ENCODE measurements at places on chromosomes 6 and 20.

DNA sequence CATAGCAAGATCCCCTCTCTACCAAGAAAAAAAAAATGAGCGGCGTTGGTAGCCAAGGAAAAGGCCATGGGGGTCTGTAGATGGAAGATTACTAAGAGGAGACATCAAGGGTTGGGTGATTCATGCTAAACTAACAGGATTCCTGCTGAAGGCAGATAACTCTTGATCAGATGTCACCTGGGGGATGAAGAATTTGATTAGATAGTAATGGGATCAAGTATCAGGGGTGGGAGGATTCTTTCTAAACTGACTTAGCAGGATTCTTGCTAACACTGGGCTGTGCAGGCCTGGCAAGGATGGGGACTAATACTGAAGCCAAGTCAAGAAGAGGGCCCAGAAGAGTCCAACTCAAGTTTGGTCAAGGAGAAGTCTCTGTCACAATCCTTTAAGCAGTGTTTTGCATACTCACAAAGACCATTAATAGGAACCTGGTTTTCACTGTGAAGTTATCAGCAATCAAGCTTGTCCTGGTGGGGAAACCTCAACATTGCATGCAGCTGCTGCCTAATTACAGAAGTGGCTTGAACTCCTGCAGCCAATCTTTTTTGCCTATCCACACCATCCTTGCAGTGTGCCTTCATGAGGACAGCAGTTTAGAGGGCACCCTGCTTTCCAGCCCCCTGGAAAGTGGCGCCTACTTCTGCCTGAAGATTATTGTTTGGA lies 61.3 kb downstream of the ANKRD6 start:
- no peak for DNase-seq

DNA sequence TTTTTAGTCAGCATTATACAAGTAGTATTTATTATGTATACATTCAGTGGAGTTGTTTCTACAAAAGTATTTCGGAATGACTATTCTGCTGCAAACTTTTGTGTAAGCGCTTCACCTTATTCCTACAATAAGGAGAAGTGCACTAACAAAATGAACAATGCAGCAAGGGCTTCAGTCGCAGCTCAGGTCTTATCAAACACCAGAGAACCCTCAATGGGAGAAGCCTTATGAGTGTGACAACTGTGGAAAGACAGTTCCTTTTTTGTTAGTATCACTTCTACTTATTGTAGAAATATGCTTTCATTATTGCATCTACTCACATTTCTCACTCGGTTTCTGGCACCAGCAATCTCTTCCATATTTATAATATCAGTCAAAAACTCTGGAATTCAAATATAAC lies 18.8 kb downstream of the ZKSCAN3 start:
- DNase-seq: no peak

- no peak for DNase-seq
These were observed 112.8 kb downstream of the SAMD5 start for GRCh38 chr6:147621263-147621662.

GRCh38 chr6:6699741-6700367 lies 111.3 kb downstream of the LY86 start:
- DNase-seq: peak; percentile 77

- DNase-seq: no peak
These were observed 317.5 kb downstream of the HIVEP2 start for GRCh38 chr6:142627474-142627873.

DNA sequence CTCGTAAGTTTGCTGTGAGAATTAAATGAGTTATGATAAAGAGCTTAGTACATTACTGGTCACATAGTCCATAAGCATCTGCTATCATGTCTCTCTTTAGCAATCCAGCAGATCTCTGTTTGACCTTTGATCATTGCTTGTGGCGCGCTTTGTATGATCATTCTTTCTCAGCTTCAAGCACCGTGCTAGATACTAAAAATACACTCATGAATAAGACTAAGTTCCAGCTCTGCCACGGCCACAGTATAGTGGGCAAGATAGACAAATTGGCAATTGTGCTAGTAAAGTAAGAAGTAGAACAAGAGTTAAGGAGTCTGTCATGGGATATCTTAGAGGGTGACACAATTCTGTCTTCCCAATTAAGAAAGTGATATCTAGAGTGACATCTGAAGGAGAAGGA lies 75.2 kb upstream of the ADGRF1 start:
- no peak for DNase-seq

DNA sequence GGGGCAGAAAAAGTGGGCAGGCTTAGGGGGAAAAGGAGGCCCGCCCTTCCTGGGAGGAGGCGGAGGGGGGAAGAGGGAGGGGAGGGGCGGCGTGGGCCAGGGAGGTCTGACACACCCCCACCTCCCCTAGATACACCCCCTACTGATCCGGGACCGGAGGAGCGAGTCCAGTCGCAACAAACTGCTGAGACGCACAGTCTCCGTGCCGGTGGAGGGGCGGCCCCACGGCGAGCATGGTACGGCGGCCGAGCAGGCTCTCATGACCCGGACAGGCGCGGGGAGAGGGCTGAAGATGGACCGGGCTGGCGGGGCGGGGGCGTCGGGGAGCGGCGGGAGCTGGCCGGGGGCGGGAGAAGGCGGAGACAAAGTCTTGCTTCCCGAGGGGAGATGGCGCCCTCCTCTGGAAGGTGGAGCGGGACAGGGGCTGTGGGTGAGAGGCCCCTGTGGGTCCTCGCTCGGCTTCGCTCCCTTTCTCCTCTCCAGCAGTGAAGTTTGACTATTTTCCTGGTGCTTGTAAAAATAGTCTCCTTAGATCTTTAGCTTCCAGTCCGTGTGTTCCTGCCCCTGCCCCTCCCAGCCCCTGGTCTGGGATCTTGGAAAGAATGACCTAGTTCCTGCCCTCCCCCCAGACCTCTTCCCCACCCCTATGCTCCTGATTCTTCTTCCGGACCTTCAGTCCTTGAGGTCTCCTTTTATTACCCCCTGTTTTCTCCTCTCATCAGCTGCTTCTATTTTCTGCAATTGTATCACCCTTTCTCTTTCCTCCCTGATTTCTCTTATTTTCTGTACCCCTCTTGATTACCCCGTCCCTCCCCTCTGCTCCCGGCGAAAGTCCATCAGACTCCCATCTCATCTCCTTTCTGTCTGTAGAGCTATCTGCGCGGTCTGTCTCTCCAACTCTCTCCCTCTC lies 6.1 kb downstream of the SYNGAP1 start:
- peak; percentile 89 for DNase-seq

GRCh38 chr20:24673678-24674570 lies 204.5 kb downstream of the SYNDIG1 start:
- no peak for DNase-seq

GRCh38 chr6:37048851-37049757 lies 43.6 kb downstream of the FGD2 start:
- DNase-seq: peak; percentile 64

DNA sequence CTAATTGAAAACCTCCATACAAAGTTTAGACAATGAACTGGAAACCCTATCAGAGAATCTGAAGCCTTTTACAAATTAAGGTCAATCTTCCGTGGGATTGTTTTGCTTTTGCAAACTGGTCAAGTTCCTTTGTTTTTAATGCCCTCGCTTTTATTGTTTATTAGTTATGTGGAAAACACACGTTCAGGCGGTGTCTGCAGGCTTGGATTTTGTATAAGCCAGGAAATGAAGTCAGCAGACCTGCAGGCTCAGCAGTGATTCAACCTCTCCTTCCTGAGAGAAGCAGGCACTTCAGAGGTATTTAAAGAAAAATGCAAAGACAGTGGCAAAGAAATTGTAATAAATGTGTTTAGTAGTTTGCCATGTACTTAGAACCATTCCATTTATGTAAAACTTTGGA lies 103.4 kb upstream of the PDE10A start:
- DNase-seq: no peak
